ENCODE measurements at places on chromosomes 4 and X.

- DNase-seq: no peak
Observed at GRCh38 chrX:31112226-31112999, 40.6 kb upstream of the FTHL17 start.

- DNase-seq: no peak
Observed at GRCh38 chrX:54178100-54178940, 4.7 kb downstream of the FAM120C start.

- DNase-seq: no peak
Observed at GRCh38 chrX:11470250-11470974, 177.2 kb downstream of the AMELX start.

DNA sequence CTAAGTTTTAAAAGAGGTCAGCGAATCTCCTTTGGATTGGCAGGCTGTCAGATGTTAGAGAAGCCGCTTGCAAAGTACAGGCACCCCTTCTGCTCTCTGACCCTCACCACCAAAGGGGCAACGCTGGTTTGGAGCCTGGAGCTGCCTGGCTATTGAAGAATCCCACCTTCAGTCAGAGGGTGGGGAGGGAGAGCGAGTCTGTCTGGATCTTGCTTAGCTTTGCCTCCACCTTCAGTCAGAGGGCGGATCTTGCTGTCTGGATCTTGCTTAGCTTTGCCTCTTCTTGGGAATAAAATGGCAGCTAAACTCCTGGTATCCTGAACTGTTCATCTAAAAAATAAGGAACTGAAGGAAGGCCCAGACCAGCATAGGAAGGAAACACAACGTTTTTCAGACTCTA, 7.3 kb downstream of the CCDC110 start:
- DNase-seq: no peak

GRCh38 chr4:147761218-147761883, 29.5 kb downstream of the ARHGAP10 start:
- no peak for DNase-seq

GRCh38 chr4:107561481-107561880, 158.6 kb downstream of the PAPSS1 start:
- DNase-seq: no peak

GRCh38 chr4:116385583-116385982, 699.8 kb downstream of the TRAM1L1 start:
- no peak for DNase-seq

GRCh38 chrX:129523079-129523911, at the start of gene SMARCA1:
TSS of gene SMARCA1 (minus strand) at chrX:129523490. CDS start at chrX:129523370, 120 bp downstream.
- DNase-seq: no peak

DNA sequence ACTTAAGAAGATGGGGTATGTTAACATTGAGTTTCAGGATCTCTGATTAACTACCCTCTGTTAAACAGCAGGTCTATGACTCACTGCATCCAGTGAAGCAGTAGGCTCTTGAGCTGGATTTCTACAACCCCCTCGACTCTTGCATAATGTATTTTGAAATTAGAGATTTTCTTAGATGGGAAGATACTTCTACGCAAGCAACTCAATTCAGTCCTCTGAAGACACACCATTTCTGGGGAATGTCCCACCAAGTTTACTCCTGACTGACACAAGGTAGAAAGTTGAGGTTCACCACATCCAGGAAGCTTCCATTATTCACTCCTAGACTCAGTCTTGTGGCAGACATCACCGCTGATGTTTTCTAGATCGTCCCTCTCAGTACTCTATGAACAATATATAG, 12.9 kb downstream of the PALLD start:
- no peak for DNase-seq

- no peak for DNase-seq
Observed at GRCh38 chr4:177376024-177376423, 66.2 kb downstream of the AGA start.

- DNase-seq: no peak
Observed at GRCh38 chr4:70297576-70297975, 37.2 kb upstream of the CABS1 start.

DNA sequence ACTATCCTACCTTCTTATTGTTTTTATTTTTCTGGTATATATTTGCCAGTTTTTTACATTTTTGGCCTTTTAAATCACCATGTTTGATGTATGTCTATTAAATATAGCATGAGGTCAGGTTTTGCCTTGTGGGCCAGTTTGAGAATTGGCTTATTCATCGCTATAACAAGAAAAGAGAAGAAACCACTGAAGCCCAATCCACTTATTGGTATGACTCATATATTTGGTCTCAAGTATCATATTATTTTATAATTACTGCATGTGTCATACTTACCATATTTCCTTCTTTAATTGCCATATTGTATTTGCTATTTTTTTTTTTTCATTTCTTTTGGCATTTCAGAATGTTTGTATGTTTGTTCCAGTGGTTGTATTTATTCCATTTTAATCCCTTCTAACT, 99.3 kb downstream of the IRF2 start:
- DNase-seq: no peak

GRCh38 chr4:121306931-121307330, 73.9 kb downstream of the QRFPR start:
- no peak for DNase-seq

GRCh38 chr4:151922306-151922705, 161.5 kb upstream of the GATB start:
- no peak for DNase-seq

- DNase-seq: no peak
Observed at GRCh38 chr4:155765149-155765548, 6.3 kb downstream of the GUCY1B1 start.

GRCh38 chr4:157806184-157806583, 366.6 kb downstream of the GASK1B start:
- no peak for DNase-seq

DNA sequence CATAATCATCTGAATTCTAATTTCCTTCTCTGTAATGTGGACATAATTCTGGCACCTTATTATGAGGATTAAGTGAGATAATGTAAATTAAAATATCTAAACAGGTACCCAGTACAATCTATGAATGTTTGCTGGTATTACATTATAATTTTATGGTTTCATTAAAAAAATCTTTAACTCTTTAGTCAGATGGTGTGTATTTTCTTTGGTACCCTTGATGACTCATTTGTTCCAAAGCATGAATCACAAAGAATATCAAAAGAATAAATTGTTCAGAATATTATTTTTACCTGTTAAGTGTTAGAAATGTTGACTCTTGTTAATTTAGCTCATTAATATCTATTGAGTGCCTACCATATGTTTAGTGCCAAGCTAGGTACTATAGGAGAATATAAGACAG, 74.3 kb downstream of the SNX25 start:
- no peak for DNase-seq

GRCh38 chr4:185933078-185933581, 121.1 kb upstream of the SORBS2 start:
- no peak for DNase-seq

GRCh38 chr4:84632092-84632491, 49.2 kb downstream of the CDS1 start:
- no peak for DNase-seq

GRCh38 chr4:68366600-68366999, 16.7 kb upstream of the YTHDC1 start:
- no peak for DNase-seq

- no peak for DNase-seq
Observed at GRCh38 chrX:101208152-101208905, 11.3 kb upstream of the DRP2 start.

DNA sequence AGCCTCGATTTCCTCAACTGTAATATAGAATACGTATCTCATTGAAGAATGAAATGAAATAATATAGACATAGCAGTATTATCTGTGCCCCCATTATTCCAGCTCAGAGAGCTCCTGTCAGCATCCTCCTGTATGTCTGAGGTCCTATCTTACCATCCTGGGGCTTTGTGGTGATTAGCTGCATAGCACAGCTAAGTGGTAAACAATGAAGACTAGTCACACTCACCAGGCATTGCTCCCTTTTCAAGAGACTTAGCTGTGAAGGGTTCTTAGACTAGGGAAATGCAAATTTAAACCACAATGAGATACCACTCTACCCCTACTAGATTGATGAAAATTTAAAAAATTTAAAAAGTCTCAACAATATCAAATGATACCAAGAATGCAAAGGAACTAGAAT, 172.9 kb downstream of the SLC39A8 start:
- DNase-seq: no peak

GRCh38 chr4:60648774-60649173, 551.4 kb upstream of the ADGRL3 start:
- no peak for DNase-seq

- DNase-seq: no peak
Observed at GRCh38 chr4:158636619-158637018, 35.1 kb downstream of the C4orf46 start.

GRCh38 chrX:71910986-71911730, 513 bp downstream of the NHSL2 start:
- no peak for DNase-seq

- DNase-seq: no peak
Observed at GRCh38 chrX:95346856-95347255, 1337.8 kb upstream of the DIAPH2 start.

DNA sequence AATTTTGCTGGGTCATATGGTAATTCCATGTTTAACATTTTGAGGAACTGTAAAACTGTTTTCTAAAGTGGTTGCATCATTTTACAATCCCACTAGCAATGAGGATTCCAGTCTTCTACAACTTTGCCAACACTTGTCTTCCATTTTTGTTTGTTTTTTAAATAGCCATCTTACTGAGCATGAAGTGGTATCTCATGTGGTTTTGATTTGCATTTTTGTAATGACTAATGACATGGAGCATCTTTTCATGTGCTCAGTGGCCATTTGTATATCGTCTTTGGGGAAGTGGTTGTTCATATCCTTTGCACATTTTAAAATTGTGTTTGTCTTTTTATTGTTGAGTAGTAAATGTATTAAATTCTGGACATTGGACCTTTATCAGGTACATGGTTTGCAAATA, 94.7 kb downstream of the TMEM131L start:
- no peak for DNase-seq

- DNase-seq: no peak
Observed at GRCh38 chr4:75950213-75950815, 9.5 kb upstream of the NAAA start.

DNA sequence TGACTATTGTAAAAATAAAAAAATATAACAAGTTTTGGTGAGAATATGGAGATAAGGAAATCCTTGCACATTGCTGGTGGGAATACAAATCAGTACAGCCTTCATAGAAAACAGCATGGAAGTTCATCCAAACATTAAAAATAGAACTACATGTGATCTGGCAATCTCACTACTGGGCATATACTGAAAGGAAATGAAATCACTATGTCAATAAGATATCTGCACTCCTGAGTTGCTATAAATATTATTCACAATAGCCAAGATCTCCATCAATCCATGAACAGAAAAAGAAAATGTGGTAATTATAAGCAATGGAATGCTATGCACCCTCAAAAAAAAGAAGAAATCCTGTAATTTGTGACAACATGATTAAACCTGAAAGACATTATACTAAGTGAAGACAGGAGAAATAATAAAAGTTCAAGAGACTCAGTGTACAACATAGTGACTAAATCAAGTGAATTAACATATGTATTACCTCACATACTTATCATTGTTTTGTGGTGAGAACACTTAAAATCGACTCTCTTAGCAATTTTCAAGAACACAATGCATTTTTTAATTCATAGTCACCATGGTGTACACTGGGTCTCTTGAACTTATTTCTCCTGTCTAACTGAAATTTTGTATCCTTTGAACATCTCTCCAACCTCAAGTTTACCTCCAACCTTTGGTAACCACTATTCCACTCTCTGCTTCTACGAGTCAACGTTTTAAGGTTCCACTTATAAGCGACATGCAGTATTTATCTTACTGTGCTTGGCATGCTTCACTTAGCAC, 1703.7 kb upstream of the AGA start:
- DNase-seq: no peak

GRCh38 chr4:171308661-171309060, 504.5 kb upstream of the GALNTL6 start:
- DNase-seq: no peak

GRCh38 chrX:109373468-109373867, 108.4 kb downstream of the GUCY2F start:
- no peak for DNase-seq

- no peak for DNase-seq
Observed at GRCh38 chrX:155767876-155768769, 113.0 kb upstream of the VAMP7 start.

Measured in right atrium auricular region (tissue), 2 donors.